Bronchial smooth muscle cell (primary cell): ENCODE measurements at places on chromosomes 5 and 9. TPM values are rescaled to one million over a fixed set of nuclear protein-coding genes. Genes with fewer than 3 reads are reported as not detected.

The TNFSF15 gene
- 0.09 and 0.16 TPM in 2 replicates for total RNA-seq

The KIF27 gene
- 2.7 and 3.4 TPM in 2 replicates for total RNA-seq

The FREM1 gene
- 0.16 TPM in 1 of 2 replicates, not detected in the other for total RNA-seq

The ECM2 gene
- 3.6 and 7.2 TPM in 2 replicates for total RNA-seq

The TLX3 gene
- total RNA-seq, result not detected in 2 replicates

The BHMT2 gene
- total RNA-seq, result 4.4 and 4.6 TPM in 2 replicates

The TMEM252 gene
- total RNA-seq, result not detected in 2 replicates

The POC5 gene
- 5.0 and 5.6 TPM in 2 replicates for total RNA-seq
